ENCODE measurements at places on chromosomes 6 and 20. TPM values are rescaled to one million over a fixed set of nuclear protein-coding genes. Genes with fewer than 3 reads are reported as not detected.

DNA sequence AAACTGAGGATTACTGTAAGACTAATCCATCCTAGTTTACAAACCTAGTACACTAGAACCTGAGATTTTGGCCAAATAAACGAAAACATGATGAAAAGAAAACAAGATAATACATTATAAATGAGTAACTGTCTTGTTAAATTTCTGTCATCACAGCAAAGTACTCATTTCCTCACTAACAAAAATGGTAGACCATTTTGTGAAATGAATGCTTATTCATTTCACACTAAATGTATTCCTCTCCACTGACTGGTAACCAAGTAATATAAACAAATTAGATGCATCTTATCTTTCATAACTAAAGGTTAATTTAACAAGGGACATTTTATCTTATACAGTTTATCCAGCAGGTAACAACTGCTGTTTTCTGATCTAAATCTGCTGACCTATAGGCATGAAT lies 143.7 kb downstream of the REV3L start:
- DNase-seq, result no peak

- no peak for DNase-seq
These were observed 62.6 kb downstream of the FAM50B start for GRCh38 chr6:3911614-3912336.

DNA sequence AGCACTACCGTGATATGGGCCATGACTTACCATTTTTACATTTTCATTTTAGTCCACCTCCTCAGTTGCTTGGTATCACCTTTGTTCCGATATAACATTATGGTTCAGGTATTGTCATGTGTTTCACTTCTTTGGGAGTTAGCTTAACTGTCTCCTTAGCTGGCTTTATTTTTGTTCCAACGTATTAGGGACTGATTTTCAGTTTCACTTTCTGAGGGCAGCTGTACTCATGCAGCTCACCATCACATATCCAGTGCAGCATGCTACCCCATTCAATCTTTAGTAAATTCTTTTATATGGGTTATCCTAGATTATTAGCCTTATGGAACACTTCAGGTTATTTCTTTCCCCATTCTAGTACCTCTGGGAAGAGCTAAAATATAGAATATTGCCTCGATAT lies 362.2 kb upstream of the IRAK1BP1 start:
- no peak for DNase-seq

DNA sequence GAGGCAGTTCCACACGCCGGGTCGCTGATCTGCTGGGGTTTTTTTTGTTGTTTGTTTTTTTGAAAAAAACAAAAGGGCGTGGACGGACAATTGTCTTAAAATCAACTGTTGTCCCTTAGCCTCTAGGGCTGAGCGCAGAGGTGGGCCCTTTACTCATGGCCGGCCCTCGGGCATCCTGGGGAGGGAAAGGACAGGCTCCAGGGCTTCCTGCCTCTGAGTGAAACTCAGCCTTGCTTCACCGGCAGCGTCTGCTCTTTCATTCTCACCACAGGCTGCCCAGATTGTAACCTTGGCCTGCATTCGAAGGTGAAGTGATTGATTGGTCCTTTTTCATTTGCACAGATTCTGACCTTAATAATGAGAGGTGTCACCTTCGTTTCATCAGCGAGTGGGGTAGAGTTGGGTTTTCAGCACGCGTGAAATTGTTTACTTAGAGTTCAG lies 797 bp downstream of the SMIM13 start:
- DNase-seq, result peak; percentile 65

- no peak for DNase-seq
These were observed 16.4 kb upstream of the PKIG start for GRCh38 chr20:44566018-44566417.

DNA sequence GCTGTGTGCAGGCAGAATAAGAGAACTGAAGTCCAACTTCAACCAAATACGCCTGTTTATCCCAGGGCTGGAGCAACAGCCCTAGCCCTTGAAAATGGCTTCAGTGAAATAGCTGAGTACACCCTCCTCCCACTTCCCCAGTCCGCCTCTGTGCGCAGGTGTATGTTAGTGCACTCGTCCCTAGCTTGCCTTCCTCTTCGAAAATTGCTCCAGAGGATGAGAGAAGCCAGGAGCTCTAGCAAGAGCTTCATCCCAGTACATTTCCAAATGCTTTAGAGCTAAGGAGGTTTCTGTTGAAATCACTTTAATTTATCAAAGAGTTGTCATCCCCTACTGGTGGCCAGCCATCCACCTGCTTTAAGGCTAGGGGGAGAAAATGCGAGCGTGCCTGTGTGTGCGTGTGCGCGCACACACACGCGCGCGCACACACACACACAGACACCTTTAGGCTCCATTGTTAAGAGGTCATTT lies 5.4 kb upstream of the POU3F2 start:
- DNase-seq, result no peak

GRCh38 chr20:16434062-16434664 lies 139.1 kb downstream of the KIF16B start:
- DNase-seq, result peak; percentile 38

GRCh38 chr6:36955136-36955535 lies 598 bp downstream of the PI16 start:
- no peak for DNase-seq

- DNase-seq, result no peak
These were observed 1164.5 kb upstream of the CITED2 start for GRCh38 chr6:140538926-140539325.

GRCh38 chr6:1116149-1116548 lies 195.7 kb upstream of the FOXQ1 start:
- no peak for DNase-seq

DNA sequence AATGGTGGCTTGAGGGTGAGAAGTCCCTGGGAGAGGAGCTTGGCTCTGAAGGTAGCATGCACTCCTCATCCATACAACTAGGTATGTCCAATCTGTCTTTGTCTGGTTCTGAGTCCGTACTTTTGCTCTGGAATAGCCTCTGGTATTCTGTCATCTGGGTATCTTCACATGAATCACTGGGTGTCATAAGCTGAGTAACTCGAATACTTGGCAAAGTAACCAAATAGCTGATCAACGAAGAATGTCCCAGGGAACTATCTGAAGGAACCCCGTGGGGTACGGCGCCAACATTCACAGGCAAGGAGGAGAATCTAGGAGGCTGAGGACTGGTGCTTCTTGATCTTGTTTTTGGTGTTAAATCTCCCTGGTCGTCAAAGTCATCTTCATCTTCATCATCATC lies 184.8 kb downstream of the HIVEP2 start:
- DNase-seq, result no peak

- DNase-seq, result no peak
These were observed 294.8 kb downstream of the CDC5L start for GRCh38 chr6:44682280-44682679.

GRCh38 chr6:140344142-140344913 lies 969.9 kb upstream of the CITED2 start:
- DNase-seq, result no peak

DNA sequence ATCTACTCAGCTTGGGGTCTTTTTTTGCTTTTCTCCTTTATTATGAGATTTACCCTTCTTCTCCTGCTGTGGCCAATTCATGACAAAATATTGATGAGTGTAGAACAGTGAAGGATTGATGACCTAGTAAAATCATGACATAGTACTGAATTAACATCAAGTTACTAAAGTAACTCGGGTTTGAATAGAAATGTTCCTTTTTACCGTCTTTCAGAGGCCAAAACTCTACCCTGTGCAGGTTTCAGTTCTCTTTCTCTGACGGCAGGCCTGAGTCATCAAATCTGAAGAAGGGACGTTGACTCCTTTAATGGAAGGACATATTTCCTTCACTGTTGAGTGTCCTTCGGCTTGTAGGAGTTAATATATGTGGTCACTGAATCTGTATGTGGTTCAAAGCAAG lies 80.7 kb downstream of the RREB1 start:
- no peak for DNase-seq

DNA sequence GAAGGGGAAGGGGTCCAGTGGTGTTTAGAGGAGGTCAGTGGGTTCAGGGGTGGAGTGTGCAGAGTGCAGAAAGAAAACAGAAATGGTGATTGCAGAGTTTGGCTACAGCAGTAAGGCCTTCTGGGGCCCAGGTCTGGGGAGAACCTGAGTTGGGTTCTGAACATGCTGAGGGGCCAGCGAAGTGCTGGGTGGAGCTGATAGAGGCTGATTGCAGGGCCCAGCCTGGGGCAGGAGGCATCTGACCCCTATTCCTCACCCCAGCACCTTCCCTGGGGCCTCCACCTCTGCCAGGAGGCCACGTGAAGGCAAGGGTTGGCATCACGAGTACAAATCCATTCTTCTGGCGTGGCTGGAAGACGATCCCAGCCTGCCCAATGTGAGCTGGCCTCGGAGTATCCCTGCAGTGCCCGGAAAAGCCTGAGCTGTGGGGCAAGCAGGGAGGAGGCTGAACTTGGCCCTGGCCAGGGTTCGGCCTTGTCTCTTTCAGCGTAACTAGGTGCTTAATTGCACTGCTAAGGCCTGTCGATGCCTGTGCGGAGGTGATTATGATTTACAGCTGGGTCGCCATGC lies 35.3 kb downstream of the VSTM2L start:
- DNase-seq, result no peak

DNA sequence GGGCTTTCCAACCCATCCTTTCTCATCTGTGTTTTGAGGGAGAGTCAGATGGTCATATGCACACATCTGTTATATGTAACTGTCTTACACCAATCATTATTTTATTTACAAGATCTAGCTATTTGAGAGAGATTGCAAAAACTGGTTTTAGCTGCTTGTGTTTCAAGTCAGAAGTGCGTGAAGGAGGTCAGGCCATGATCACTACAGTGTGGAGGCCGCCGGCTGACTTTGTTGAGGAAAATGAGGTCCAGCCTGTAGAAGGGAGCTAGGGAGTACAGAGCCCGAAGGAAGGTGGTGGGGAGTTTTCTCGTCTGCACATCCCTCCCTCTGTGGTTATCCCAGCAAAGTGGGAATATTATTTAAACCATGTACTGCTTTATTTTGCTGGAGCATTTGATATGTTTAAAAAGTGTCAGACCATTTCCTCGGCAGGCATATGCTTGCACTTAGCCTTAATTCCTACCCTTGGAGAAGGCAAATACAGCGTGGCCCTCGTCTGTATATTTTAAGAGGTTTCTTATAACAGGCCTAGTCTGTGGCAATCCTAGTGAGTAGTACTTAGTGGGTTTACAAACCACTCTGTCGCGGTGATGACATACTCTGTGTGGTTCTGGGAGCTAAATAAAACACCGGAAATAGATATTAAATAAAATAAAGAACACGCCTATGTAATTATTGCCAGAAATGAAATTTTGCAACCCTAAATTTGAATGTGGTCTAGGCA lies 95.6 kb downstream of the UST start:
- no peak for DNase-seq

DNA sequence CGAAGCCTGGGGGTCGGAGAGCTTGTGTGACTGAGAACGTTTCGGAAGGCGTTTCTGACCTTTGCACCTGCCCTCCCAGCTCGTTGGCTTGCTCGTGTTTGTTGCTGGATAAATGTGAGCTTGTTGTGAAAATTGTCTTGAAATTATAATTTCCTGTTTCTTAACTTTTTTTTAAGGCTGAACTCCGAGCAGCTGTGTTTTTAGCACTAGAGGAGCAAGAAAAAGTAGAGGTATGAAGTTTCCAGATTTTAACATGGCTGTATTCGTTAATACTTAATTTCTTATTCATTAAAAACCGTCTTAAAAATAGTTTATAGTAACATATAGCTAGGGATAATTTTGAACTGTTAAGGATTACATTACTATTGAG lies 672 bp downstream of the CEP43 start:
- DNase-seq, result no peak

DNA sequence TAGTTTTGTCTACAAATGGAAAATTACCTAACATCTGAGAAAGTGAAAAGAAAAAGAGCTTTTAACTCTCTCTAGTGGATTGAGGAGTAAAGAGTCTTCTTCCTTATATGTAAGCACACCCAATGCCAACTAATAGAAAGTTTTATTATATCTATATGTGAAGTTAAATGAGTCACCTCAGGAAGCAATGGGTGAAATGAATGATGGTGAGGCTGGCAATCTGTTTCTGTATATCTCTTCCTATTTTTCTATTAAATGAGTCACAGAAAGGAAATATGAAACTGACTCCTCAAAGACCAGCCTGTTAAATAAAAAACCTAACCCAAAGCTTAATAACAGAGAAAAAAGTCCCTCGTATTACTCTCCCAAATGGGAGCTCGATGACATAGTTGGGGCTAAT lies 71.3 kb downstream of the OTOR start:
- no peak for DNase-seq

DNA sequence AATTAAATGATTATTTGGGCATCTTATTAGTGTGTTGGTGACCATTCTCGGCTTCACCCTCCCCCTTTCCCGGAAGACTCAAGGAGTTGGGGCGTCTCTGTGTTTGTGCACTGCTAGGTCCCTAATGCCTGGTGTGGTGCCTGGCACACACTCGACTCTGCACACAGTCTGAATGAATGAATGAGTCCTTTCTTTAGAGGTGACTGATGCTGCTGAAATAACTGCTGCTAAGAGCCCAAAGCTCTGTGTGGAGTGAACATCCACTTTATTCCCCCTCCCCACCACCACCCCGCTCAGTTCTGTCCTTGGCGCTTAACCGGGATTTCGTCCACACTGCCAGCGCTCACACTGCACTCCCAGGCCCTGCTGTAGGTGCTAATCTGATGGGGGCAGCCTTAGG lies 1.2 kb upstream of the PHACTR3 start:
- no peak for DNase-seq

DNA sequence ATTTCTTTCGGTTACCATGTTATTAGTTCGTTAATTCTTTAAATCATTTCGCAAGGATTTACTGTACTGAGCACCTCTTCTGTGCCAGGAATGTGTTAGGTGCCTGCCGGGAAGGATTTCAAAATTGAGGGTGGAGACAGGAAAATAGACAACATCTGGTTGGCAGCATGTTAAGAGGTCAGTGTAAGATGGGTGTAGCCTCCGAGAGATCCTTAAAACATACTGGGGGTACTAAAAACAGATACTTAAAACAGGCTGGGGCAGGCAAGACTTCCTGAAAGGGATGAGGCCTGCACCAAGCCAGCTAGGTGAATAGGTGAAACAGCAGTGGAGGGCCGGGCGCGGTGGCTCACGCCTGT lies 178.0 kb upstream of the SGK1 start:
- DNase-seq, result no peak

- no peak for DNase-seq
These were observed 614.2 kb downstream of the TENT5A start for GRCh38 chr6:81138236-81138635.

- no peak for DNase-seq
These were observed 97.7 kb upstream of the SGK1 start for GRCh38 chr6:134415656-134416055.

DNA sequence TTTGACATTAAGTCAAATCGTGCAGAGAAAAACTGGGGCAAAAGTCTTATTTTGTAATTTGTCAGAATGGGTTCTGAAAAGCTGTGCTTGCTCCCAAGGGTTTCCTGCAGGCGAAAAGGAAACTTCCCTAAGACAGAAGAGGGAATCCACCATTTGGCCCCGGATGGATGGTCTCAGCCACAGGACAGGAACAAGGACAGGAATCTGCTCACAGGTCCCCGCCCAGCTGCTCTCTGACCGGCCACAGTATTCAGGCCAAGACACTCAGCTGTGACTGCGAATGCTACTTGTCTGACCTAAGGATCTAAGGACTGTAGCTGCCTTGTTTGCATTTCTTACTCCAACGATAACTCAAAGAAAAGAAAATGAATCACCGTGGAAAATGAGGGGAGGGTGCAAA lies 197.0 kb downstream of the BMP7 start:
- DNase-seq, result no peak

GRCh38 chr6:160685762-160686450 lies 16.1 kb upstream of the PLG start:
- no peak for DNase-seq

COL19A1 gene
- not detected for total RNA-seq

RAD21L1 gene
- total RNA-seq, result not detected

CAGE1 gene
- total RNA-seq, result 0.18 TPM

LINC00237 gene
- total RNA-seq, result not detected

PHACTR3 gene
- total RNA-seq, result not detected

HLA-DQA2 gene
- not detected for total RNA-seq

GRM1 gene
- not detected for total RNA-seq

SSR1 gene
- 122 TPM for total RNA-seq

RAET1G gene
- total RNA-seq, result not detected

Data from activated CD8-positive, alpha-beta T cell treated with anti-CD3 and anti-CD28 coated beads, Interleukin-2, amount 10 ng/mL, durations not matched to agents 7 days and 5 days (primary cell).